Karpas-422 (cell line): ENCODE measurements at places on chromosomes 3 and 15.

- no peak overlapping the region for H3K4me3 ChIP-seq
- no peaks in the 10 kb centered on the region for H3K4me1 ChIP-seq
- H3K27ac ChIP-seq = no peak overlapping the region
- no peak for DNase-seq
These were observed 87.6 kb downstream of the SYNPR start for GRCh38 chr3:63365671-63366070.

- no peaks in the 10 kb centered on the region for H3K4me1 ChIP-seq
- H3K36me3 ChIP-seq = no peaks in the 10 kb centered on the region
- H3K27ac ChIP-seq = no peak overlapping the region
- DNase-seq = no peak
- H3K4me3 ChIP-seq = no peak overlapping the region
These were observed 121.4 kb downstream of the OCA2 start for GRCh38 chr15:27977696-27978095.

DNA sequence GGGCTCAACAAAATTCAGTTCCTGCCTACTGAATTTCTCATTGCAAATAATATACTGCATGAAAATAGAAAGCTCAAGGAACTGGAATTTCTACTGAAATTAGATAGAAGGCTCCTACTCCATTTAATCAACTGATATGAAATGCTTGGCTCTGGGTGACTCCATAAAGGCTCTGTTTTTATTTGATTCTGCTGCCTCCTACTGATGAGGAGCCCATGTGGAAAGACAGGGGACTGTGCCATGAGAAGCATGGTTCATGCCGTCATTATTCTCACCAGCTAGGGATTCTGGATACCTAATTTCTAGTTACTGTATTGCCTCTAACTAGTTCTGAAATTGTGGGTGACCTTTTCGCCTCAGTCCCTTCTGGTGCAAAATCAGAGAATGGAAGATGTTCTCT, 366.2 kb upstream of the DPH6 start:
- H3K27me3 ChIP-seq = no peaks in the 10 kb centered on the region
- no peak overlapping the region for H3K4me3 ChIP-seq
- no peaks in the 10 kb centered on the region for H3K4me1 ChIP-seq
- DNase-seq = no peak
- H3K27ac ChIP-seq = no peak overlapping the region

- no peaks in the 10 kb centered on the region for H3K4me1 ChIP-seq
- no peak overlapping the region for H3K27ac ChIP-seq
- H3K4me3 ChIP-seq = no peak overlapping the region
- no peaks in the 10 kb centered on the region for H3K36me3 ChIP-seq
- DNase-seq = no peak
These were observed 268.7 kb upstream of the ARRDC4 start for GRCh38 chr15:97691799-97692198.

- no peak overlapping the region for H3K27ac ChIP-seq
- no peak overlapping the region for H3K4me3 ChIP-seq
- H3K27me3 ChIP-seq = no peaks in the 10 kb centered on the region
- no peaks in the 10 kb centered on the region for H3K4me1 ChIP-seq
These were observed 36.3 kb upstream of the SNX4 start for GRCh38 chr3:125556314-125556713.

GRCh38 chr3:58989163-58989562, 60.7 kb downstream of the CFAP20DC start:
- no peaks in the 10 kb centered on the region for H3K27me3 ChIP-seq
- H3K36me3 ChIP-seq = no peaks in the 10 kb centered on the region
- DNase-seq = no peak
- H3K4me1 ChIP-seq = no peaks in the 10 kb centered on the region

- H3K36me3 ChIP-seq = peaks cover 54% of the 10 kb centered on the region
- no peak for DNase-seq
- H3K4me1 ChIP-seq = no peaks in the 10 kb centered on the region
- H3K4me3 ChIP-seq = no peak overlapping the region
These were observed 8.2 kb downstream of the EIF2B5 start for GRCh38 chr3:184143327-184143726.

- H3K27ac ChIP-seq = no peak overlapping the region
- peak; percentile 54 for DNase-seq
- no peaks in the 10 kb centered on the region for H3K36me3 ChIP-seq
These were observed 13.9 kb upstream of the ZBBX start for GRCh38 chr3:167394003-167394402.

DNA sequence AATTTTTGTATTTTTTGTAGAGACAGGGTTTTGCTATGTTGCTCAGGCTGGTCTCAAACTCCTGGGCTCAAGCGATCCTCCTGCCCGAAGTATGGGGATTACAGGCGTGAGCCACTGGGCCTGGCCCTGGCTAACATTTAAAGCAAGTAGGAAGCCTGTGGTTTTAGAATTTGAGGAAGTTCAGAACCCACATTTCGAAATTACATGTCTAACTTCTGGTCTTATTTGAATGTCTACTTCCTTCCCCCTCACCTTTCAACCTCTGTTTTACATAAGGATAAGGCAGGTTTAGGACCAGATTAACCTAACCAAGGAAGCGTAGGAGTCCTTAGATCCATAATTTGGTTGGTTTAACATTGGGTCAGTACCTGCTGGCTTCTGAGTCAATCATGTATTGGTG, 120.5 kb upstream of the PROK2 start:
- H3K4me3 ChIP-seq = peak overlapping the region; percentile 10; the same call in 1 of the 2 replicates
- DNase-seq = peak; percentile 84
- H3K36me3 ChIP-seq = no peaks in the 10 kb centered on the region
- peaks cover 31% of the 10 kb centered on the region for H3K4me1 ChIP-seq
- no peak overlapping the region for H3K27ac ChIP-seq

DNA sequence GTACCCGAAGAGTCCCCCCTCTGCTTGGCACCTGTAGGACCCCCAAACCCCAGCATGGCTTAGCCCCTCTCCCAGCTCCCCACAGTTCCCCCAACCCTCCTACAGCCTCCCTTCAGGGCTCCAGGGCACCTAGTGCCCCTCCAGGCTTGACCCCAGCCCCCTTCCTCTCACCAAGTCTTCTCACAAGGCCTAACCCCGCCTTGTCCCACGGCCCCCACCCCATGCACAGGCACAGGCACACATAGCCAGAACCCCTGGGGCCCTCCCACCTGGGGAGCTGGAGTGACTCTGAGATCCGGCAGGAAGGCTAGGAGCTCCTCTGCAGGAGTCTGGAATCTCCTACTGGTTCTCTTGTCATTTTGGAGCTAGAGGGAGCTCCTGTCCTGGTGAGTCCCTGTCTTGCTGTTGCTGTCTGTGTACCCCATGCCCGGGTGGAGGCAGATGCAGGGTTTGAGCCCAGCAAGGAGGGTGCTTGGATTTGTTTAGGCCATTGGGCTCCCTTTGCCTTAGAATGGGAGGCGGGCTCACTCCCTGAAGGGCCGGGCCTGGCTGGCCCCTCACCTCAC, 39.6 kb downstream of the KLF13 start:
- H3K27ac ChIP-seq = no peak overlapping the region
- no peaks in the 10 kb centered on the region for H3K36me3 ChIP-seq
- H3K4me1 ChIP-seq = peaks cover 55% of the 10 kb centered on the region
- no peaks in the 10 kb centered on the region for H3K27me3 ChIP-seq

- peak overlapping the region; percentile 79 for H3K27ac ChIP-seq
- DNase-seq = peak; percentile 87
- H3K27me3 ChIP-seq = no peaks in the 10 kb centered on the region
- peak overlapping the region; percentile 54 for H3K4me3 ChIP-seq
- no peaks in the 10 kb centered on the region for H3K36me3 ChIP-seq
These were observed 36.6 kb downstream of the CD86 start for GRCh38 chr3:122091602-122092295.

DNA sequence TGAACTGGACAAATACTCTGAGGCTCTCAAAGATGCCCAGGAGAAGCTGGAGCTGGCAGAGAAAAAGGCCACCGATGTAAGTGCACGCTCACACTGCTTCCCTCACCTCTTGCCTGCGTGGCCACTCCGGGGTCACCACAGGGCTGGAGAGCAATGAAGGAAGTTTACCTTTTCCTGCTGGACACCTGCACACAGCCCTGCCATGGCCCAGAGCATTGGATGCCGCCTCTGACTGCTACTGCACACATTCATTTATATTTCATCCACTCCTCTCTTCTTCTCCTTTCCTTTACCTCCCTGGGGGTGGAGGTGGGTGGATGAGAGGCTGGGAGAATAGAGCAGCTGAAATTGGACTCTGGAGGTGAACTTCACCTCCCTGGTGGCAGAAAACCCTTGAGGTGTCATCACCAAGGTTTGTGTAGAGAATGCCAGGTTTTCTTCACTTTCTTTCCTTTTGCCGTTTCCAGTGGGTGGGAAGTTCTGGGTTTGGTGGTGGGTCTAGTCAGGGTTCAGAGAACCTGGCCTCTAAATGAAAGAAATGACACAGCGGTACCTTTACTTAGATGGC, 1.6 kb downstream of the TPM1 start:
- H3K4me1 ChIP-seq = peaks cover 12% of the 10 kb centered on the region
- no peak overlapping the region for H3K4me3 ChIP-seq
- no peaks in the 10 kb centered on the region for H3K36me3 ChIP-seq
- DNase-seq = no peak
- no peak overlapping the region for H3K27ac ChIP-seq
- no peaks in the 10 kb centered on the region for H3K27me3 ChIP-seq

- no peaks in the 10 kb centered on the region for H3K27me3 ChIP-seq
- no peaks in the 10 kb centered on the region for H3K4me1 ChIP-seq
- DNase-seq = no peak
- H3K27ac ChIP-seq = no peak overlapping the region
- H3K36me3 ChIP-seq = no peaks in the 10 kb centered on the region
These were observed 320.9 kb upstream of the ONECUT1 start for GRCh38 chr15:53110999-53111398.

DNA sequence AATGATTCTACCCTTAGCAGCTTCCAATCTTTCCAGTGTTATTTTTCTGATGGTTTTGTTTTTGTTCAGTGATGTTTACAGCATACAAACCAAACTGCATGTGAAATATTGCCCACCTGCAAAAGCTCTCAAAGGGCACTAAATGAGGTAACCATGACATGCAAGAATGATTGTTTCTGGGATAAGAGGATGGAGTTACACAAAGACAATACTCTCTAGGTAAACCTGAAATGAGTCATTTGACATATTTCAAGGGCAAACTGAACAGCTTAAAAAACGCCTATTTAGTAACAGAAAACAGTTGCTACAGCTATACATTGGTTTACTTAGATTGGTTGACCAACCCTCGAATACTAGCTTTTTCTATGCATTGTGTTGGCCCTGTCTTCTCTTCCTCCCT, 481.7 kb downstream of the ZPLD1 start:
- no peak overlapping the region for H3K27ac ChIP-seq
- no peak for DNase-seq
- no peaks in the 10 kb centered on the region for H3K27me3 ChIP-seq
- no peaks in the 10 kb centered on the region for H3K36me3 ChIP-seq

DNA sequence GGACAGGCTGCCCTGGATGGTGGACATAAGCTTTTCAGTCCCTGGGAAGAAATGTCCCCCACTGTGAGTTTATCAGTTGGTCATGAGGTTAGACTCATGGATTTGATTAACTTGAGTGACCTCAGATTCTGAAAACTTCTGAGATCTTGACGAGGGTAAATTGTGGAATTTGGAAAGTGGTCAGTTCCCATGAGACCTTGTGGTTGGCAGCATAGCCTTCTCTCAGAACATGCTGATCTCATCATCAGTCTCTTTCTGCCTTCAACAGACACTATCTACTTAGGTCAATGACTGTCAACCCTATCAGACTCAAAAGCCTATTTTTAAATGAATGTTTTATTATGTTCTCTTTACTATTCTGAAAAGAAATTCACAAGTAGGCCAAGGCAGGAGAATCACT, 45.6 kb upstream of the NDUFB4 start:
- no peaks in the 10 kb centered on the region for H3K27me3 ChIP-seq
- H3K4me1 ChIP-seq = no peaks in the 10 kb centered on the region
- H3K4me3 ChIP-seq = no peak overlapping the region

GRCh38 chr3:134009345-134010000, 20.3 kb downstream of the SLCO2A1 start:
- no peak overlapping the region for H3K4me3 ChIP-seq
- no peak for DNase-seq
- no peaks in the 10 kb centered on the region for H3K4me1 ChIP-seq
- H3K27ac ChIP-seq = no peak overlapping the region

DNA sequence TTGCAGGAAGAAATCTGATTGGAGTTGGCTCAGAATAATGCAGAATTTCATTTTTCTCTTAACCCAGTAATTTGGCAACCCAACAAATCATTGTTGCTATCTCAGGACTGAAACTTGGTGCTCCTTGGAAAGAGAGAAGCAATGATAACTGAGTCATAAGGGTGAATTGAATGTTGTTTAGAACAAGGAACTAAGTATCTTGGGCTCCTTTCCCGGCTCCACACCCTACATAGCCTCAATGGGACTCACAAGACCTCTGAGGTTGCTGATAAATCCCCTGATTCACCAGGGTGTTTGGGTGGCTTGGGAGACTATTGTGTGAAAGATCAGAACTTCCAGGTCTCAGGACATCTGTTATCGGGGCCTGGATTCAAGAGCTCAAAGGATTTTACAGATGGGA, 7.8 kb upstream of the RAB8B start:
- H3K27me3 ChIP-seq = no peaks in the 10 kb centered on the region
- no peak for DNase-seq
- no peak overlapping the region for H3K4me3 ChIP-seq
- H3K36me3 ChIP-seq = no peaks in the 10 kb centered on the region
- no peak overlapping the region for H3K27ac ChIP-seq
- H3K4me1 ChIP-seq = no peaks in the 10 kb centered on the region

GRCh38 chr15:81940467-81941451, 105.1 kb downstream of the MEX3B start:
- no peak overlapping the region for H3K27ac ChIP-seq
- no peaks in the 10 kb centered on the region for H3K27me3 ChIP-seq
- no peak for DNase-seq

DNA sequence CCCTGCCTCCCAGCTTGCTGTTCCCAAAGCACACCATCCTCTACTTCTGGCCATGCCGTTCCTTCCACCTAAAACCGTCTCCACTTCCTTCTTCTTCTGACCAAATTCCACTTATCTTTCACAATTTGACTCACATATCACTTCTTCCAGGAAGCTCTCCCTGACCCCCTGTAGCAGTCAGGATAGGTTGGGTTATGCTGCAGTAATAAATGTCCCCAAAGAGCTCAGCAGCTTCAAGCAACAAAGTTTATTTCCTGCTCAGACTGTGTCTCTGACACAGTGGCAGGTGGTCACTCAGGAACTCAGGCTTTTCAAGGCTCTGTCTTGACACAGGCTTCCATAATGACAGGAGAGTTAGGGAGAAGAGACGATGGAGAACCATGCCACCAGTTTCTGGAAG, 27.4 kb downstream of the SLC6A11 start:
- peaks cover 14% of the 10 kb centered on the region for H3K4me1 ChIP-seq
- H3K27me3 ChIP-seq = no peaks in the 10 kb centered on the region
- no peak overlapping the region for H3K27ac ChIP-seq

- H3K36me3 ChIP-seq = no peaks in the 10 kb centered on the region
- DNase-seq = no peak
- no peaks in the 10 kb centered on the region for H3K27me3 ChIP-seq
- peaks cover 5% of the 10 kb centered on the region for H3K4me1 ChIP-seq
- H3K27ac ChIP-seq = no peak overlapping the region
- H3K4me3 ChIP-seq = no peak overlapping the region
These were observed 311.9 kb downstream of the SHQ1 start for GRCh38 chr3:72536206-72536877.

GRCh38 chr3:18049096-18049495, 306.7 kb upstream of the TBC1D5 start:
- no peak overlapping the region for H3K4me3 ChIP-seq
- DNase-seq = no peak
- no peaks in the 10 kb centered on the region for H3K36me3 ChIP-seq
- no peaks in the 10 kb centered on the region for H3K4me1 ChIP-seq
- no peak overlapping the region for H3K27ac ChIP-seq
- H3K27me3 ChIP-seq = no peaks in the 10 kb centered on the region
